ENCODE measurements at places on chromosomes 4 and X.

GRCh38 chr4:153705743-153706468, 21.8 kb downstream of the TLR2 start:
- DNase-seq: no peak

- no peak for DNase-seq
Measured at GRCh38 chrX:103012945-103013344, 51.0 kb downstream of the BEX1 start.

- DNase-seq: no peak
Measured at GRCh38 chr4:36222702-36223101, 21.6 kb downstream of the ARAP2 start.

GRCh38 chr4:6468376-6468775, 4.0 kb downstream of the PPP2R2C start:
- no peak for DNase-seq

DNA sequence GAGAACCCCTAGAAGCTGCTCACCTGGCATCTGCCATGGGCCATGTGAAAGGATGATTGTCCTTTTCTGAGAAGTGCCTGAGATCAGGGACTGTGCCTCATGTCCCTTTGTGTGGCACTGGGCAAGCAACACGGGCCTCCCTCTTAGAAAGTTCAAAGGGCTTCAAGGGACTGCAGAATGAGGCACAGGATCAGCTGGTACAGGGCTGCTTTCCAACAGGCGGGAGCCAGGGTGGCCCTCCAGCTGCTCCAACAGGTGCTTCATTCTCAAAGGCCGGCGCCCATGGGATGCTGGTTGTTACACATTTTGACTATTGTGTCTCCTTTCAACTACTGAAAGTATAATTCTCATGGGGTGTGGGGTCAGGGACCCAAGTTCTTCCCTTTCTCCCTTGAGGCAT, 114.7 kb downstream of the ENPP6 start:
- DNase-seq: no peak

DNA sequence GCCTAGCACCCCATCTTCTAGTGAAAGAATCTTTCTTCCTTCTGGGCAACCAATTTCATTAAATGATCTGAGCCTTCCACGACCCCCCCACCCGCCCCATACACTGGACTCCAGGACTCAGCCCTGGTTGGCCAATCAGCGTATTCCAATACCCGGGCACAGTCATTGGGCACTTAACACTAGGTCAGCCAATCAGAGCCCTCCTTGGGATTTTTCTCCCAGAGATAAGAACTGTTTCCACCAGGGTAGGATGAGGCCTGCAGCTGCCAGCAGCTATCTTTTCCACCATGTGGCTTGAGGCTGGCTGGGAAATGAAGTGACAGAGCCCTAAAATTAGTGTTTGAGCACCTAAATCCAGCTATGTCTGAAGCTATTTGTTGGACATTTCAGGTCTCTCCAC, 418.8 kb downstream of the BCOR start:
- DNase-seq: no peak

- no peak for DNase-seq
Measured at GRCh38 chr4:8127051-8127826, 31.4 kb downstream of the ABLIM2 start.

DNA sequence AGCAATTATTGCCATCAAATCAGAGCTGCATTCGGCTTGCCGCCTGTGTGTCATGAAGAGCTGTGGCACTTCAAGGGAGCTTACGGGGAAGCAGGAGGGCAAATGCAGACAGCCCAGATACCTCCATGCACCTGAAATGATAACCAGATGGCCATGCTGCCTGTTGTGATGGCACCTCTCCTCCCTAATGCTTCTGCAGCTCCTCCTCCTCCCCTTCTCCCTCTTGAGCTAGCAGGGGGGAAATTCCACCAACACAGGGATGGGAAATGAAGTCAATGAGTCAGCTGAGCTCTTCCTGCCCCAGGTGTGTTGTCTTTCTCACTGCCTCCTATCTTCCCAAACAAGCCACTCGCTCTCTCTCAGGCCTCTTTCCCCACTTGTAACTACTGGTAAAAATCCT, 565.0 kb downstream of the BCOR start:
- DNase-seq: no peak

GRCh38 chrX:70613295-70613694, 168.7 kb downstream of the DLG3 start:
- DNase-seq: no peak

- DNase-seq: no peak
Measured at GRCh38 chrX:150216716-150217115, 146.4 kb upstream of the MAMLD1 start.

DNA sequence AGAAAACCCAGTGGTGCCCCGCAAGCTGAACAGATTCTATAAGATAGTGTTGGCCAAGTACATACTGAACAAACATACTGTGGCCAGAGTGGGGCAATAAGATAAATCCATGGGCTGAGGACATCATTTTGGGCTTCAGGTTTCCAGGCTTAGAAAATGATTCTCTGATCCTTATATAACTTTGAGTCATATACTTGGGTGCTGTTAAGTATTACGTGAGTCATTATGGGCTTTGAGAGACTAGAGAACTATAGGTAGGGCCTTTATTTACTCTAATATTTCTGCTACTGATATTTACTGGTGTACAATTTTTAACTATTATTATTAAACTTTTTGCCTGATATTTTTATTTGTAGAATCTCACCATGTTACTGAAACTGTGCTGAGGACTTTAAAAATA, 586.1 kb downstream of the CENPC start:
- DNase-seq: no peak

DNA sequence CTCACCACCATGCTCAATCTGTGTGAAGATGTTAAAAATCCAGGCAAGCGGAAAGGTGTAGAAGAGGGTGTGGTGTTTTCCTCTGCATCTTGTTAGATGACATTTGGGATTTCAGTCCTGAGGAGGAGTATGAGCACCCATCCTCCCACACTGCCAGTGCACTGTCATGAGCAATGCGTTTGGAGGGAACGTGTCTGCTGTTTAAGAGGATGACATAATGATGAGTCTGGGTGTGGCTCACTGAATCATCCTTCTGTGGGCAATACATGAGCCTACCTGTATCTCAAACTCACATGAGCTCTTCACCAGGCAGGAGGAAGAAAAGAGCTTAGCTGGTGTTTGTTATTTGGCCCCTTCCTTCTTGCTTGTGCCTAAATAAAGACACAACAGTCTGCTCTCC, 67.9 kb upstream of the ARX start:
- no peak for DNase-seq

GRCh38 chr4:84417997-84418709, 80.9 kb downstream of the NKX6-1 start:
- no peak for DNase-seq

GRCh38 chrX:24782011-24782410, 88.3 kb downstream of the POLA1 start:
- no peak for DNase-seq

- no peak for DNase-seq
Measured at GRCh38 chr4:143451186-143451585, 62.3 kb upstream of the SMARCA5 start.

DNA sequence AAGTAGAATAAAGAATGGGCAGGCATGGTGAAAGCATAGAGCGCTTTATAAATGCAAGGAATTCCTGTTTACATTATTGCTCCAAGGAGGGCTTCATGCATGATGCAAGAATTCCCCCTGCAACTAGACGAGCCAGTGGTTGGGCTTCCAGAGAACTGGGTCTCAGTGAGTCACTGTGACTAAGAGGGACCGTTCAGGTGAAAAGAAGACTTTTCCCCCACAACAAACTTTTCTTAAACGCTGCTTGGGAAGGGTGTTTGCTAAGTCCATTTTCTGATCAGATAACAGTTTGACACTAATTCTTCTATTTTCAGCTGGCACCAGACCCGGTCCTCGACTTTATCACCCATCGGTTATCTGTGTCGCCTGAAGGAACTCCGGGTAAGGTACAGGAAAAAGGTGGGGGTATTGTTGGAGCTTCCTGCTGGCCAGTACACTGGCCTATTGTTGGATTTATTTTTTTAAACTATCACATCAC, 40.1 kb downstream of the LDB2 start:
- DNase-seq: no peak

GRCh38 chr4:95188701-95189370, 359.9 kb downstream of the UNC5C start:
- no peak for DNase-seq

DNA sequence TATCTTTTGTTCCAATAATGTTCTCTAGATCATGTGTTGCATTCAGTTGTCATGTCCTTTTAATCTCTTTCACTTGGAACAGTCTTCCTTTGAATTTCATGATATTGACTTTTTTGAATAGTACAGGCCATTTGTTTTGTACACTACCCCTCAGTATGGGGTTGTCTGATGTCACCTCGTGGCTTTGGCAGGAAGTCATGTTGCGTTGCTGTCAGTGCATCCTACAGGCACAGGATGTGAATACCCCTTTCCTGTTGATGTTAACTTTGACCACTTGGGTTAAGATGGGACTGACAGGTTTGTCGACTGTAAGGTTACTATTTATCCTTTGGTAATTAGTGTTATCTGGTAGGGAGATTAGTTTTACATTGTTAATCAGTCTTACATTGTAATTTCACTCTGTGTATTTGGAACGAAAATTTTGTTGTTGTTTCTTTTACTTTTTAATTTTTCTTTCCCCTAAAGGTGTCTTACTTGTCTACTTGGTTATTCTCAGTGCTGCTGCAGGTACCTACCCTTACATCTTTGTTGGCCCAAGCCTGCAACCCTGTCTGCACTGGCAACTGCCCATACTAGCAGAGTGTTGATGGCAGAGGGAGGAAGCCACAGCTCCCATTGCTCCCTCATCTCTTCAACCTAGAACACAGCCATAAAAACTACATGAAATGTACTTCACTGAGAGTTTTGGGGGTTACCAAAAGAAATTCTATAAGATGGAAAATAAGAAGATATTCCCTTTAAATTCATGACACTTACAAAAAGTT, 14.7 kb upstream of the ATP8A1 start:
- no peak for DNase-seq

DNA sequence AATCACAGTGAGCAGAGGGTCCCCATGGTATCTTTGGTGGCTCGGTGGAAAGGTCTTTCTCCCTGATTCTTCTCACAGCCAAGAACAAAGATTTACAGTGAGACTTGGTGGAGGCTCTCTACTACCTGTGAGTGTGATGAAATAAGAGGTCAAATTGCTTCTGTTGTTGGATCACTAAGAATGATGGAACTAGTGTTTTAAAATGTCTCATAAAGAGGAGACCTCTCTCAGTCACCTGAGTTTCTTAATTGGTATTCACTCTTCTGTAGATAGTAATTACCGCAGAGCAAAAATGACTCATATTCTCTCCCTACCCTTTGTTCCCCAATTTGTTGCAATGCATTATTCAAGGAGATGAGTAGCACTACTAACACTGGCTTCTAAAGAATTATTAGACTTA, 100.9 kb upstream of the TBC1D9 start:
- DNase-seq: no peak

- no peak for DNase-seq
Measured at GRCh38 chr4:112038861-112039260, 106.4 kb upstream of the FAM241A start.

GRCh38 chr4:149265645-149266044, 550.0 kb downstream of the IQCM start:
- no peak for DNase-seq

- no peak for DNase-seq
Measured at GRCh38 chrX:115911967-115912366, 258.6 kb upstream of the AGTR2 start.

GRCh38 chr4:20773144-20773997, 73.1 kb downstream of the PACRGL start:
- no peak for DNase-seq

GRCh38 chrX:119401569-119401968, 2.4 kb downstream of the SLC25A43 start:
- DNase-seq: no peak

DNA sequence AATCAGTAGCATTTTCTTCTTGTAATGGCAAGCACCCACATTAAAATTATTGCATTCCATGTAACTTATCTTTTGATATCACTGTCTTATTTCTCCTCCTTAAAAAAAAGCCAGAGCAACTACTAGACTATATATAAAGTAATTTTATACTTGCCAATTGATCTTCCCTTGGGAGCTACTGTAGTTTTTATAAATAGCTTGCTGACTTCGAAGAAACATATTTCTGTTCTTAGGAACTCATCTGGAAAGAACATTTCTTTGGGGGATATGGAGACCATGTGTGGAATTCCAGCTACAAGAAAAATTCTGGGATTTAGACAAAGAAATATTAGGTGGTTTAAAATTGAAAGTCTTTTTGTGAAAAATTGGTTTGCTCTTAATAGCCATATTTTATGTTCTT, 94.9 kb downstream of the BMPR1B start:
- no peak for DNase-seq

DNA sequence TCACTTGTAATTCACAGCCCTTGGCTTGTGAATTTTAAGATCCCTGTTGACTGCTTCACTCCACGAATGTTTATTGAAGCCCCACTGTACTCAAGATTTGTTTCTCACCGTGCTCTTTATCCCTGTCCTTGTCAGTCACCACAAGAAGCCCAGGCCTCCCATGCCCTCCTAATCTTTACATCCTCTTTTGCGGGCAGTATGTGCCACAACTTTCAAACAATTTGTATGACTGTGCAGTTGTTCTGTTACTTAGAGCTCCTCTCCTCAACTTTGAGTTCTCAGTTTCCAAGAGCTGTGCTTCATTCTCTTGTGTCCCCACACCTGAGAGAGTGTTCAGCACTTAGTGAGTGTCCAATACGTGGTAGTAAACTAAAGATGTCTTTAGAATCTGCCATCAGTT, 467.7 kb downstream of the NKX6-1 start:
- no peak for DNase-seq

DNA sequence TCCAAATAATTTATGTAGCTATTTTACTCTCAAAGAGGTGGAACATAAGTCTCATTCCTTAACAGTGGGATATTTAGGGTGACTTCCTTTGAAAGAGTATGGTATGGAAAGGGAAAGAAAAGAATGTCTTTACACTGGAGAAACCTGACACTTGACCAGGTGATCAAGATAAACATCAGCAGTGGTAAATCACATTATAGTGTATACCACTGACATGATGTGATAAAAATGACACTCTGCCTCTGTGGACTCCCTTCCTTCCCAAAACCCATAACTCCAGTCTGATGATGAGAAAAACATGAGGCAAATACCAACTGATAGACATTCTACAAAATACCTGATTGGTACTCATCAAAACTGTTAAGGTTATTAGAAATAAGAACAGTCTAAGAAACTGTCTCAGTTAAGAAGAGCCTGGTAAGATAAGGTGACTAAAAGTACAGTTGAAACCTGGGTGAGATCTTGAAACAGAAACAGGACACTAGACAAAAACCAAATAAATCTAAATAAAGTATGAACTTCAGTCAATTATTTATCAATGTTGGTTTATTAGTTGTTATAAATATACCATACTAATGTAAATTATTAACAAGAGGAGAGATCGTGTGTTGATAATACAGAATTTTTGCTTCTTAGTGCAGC, 144.2 kb upstream of the PCDH18 start:
- no peak for DNase-seq

DNA sequence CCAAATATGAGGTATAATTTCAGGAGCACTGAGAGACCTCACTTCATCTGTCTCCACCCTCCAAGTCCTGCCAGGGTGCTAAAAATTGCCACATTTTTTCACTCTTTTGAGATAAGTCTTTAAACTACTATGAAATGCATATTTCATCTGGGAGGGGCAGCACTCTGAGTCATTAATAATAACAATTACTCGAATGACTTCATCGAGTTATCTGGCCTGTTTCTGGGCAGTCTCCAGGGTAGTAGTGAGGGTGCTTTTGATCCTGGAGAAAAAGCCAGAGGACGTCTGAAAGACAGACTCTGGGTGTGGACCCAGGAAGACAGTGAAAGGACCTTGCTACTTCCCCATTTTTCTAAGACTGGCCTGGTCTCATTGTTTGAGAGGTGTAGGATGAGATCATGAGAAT, 42.3 kb upstream of the SRD5A3 start:
- no peak for DNase-seq

GRCh38 chr4:16329125-16329796, 103.0 kb upstream of the TAPT1 start:
- no peak for DNase-seq
